ENCODE measurements at places on chromosomes 7 and 10.

GRCh38 chr10:6995341-6995740 is 415.3 kb upstream of the PRKCQ start:
- DNase-seq, result no peak

DNA sequence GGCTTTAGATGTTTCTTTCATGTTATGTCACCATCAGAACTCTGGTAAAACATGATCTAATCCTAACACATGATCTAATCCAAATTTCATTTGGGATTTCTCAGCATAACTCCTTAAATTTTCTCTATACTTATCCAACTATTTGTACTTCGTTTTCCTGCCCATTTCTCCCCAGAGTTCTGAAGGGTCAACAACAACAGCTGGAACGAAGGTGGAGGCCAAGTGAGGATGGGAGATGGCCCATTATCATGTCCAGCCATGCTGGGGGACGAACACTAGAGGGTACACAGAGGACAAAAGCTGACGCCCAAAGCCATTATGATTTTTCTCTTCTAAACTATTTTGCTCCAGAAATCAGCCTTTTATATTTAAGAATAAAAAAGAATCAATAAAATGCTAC is 185.4 kb downstream of the DOCK4 start:
- no peak for DNase-seq

DNA sequence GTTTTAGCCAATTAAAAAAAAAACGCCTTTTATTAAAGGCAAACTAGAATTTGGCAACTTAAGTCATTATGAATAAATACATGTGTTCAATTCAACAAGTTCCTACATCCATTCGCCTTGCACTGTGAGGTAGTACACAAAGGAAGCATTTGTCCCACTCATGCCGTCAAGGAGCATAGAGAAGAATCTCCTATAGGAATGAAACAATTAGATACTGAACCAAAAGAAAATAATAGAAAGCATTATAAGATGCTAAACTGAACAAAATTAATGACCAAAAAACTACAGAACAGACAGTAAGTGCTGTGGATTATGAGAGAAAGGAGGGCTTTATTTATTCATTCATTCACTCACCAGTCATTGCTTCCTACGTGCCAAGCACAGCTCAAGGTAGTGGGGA is 42.2 kb downstream of the SNX13 start:
- DNase-seq, result no peak

- DNase-seq, result no peak
Measured at GRCh38 chr7:135939261-135939812, 37.8 kb downstream of the MTPN start.

DNA sequence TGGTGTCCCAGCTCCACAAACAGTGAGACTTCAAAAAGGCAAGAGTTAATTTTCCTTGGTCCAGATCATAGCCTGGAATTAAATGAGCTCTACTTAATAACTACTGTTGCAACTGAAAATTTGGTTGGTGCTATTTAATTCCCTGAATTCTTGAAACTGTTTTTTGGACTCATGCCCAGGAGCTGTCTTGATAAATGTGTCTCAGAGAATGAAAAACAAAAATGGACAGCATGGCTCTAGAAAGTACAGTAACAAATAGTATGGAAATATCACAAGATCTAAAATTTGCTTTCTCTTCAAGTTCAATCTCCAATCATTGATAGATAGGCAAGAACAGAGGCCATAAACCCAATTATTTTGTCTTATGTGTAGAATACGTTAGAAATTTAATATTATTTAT is 42.5 kb downstream of the CCDC71L start:
- no peak for DNase-seq

- no peak for DNase-seq
Measured at GRCh38 chr10:59695637-59696036, 14.0 kb downstream of the SLC16A9 start.

DNA sequence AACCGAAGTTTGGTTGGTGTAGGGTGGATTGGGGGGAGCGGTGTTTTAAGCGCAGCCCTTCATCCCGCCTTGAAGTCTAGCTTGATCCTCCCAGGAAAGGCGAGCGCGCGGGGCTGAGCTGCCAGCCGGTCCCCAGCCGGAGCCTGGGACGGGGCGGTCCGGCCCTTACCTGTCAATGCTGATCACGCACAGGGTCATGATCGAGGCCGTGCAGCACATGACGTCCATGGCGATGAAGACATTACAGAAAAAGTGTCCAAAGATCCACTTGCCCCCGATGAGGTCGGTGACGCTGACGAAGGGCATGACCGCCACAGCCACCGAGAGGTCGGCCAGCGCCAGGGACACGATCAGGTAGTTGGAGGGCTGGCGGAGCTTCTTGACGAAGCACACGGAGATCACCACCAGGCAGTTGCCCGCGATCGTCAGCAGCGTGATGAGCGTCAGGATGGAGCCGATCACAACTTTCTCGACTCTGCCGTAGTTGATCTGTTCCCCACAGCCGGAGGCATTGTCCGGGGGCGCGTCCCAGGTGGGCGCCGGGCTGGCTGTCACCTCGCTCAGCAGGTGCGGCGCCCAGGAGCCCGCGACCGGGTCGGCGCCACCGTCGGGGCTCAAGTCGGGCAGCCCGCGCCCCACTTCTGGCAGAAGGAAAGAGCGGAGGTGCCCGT is 740 bp downstream of the HTR7 start:
- DNase-seq, result no peak

DNA sequence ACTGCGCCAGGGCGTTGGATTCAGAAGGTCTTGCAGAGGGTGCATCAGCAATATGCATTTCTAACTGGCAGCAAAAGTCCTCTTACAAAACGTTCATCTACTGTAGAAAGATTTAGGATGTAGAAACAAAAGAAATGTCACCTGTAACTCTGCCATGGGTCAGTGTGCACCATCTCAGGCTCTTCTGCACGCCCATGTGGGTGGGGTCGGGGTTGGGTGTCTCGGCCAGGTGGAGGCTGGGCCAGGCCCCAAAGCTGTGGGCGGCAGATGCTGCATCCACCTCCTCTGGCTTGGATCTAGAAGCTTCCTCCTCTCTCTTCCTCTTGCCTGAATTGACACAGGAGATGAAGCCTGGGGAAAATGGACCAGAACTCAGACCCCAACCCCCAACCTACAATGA is 111.3 kb upstream of the PPP2R2D start:
- no peak for DNase-seq

DNA sequence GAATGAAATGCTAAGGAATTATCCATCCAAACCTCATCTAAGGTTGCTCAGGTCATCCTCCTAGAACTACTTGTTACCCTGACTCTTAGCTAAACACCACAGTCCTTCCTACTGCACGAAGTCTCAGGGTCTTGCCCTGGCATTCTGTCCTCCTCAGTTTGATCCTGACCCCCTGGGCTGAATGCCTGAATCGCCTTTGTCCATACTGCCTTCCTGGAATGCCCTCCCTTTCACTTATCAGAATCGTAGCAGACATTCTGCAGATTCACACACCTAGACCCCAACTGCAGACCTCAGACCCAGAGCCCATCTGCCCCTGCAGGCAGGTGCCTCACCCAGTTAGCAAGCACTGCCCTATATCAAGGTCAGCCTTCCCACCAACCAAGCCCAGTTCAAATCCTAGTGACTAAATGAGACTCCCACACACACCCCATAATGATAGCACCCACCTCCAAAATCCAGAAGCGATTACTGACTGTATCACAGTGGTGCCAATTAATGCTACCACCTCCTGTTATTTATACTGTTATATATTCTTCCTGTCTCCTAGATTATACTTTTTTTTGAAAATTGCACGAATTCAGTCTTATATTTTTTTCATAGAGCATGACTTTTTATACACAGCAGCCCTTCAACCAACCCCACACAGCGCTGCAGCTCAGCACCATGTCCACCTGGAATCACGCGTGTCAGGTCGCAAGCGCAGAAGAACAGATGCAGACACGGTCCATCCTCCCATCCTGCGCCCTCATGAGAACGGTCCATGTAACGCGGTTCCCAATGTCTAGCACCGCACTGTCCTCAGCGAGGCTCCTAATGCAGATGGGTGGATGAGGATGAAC is 3.7 kb downstream of the PARD3 start:
- no peak for DNase-seq

DNA sequence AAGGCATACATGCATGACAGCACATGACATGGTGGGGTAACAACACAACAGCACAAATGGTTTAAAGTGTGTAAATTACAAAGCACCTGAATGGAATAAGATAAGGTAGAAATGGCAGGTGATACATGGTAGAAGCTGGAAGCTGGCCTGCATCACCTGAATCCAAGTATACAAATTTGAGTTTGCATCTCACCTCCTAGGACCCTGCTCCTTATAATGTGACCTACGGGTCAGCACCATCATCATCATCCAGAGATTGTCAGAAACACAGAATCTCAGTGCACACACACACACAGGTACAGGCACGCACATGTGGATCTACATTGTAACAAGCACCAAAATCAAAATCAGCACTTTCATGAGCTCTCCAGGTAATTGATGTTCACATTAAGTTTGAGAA is 1048.2 kb upstream of the AUTS2 start:
- DNase-seq, result no peak

DNA sequence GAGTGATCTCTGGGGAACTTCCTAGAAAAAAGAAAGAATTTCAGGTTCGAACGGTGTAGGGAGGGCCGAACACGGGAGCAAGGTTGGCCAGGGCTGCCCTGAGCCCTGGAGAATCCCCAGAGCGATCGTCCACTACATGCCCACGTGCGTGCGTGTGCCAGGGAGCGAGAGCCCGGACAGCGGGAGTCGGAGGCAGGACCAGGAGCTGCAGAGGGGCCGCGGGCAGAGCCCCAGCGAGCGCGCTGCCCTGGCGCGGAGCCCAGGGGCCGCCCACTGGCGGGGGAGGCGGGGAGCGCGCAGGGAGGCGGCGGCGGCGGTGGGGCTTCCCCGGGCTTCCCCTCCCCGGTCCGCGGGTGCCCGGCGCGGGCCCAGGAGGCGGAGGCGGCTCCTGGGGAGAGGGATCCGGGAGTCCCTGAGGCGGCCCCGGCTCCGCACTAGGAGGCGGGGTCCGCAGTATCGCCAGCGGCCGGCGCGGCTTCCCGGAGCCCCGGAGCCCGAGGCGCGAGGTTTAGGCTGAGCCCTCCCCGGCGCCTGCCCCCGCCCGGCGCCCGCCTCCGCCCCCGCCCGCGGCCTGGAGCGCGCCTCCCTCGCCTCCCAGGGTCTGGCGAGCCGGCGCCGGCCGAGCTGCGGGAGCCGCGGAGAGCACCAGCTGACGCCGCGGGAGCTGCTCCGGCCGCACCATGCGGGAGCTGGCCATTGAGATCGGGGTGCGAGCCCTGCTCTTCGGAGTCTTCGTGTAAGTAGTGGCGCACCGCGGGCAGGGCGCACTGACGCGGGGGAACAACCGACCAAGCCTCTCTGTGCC is at the start of gene PLPP4:
TSS of gene PLPP4 (plus strand) at position 602 of the 805 bp plus-strand sequence. CDS start at position 681, 79 bp downstream.
- peak; percentile 79 for DNase-seq

DNA sequence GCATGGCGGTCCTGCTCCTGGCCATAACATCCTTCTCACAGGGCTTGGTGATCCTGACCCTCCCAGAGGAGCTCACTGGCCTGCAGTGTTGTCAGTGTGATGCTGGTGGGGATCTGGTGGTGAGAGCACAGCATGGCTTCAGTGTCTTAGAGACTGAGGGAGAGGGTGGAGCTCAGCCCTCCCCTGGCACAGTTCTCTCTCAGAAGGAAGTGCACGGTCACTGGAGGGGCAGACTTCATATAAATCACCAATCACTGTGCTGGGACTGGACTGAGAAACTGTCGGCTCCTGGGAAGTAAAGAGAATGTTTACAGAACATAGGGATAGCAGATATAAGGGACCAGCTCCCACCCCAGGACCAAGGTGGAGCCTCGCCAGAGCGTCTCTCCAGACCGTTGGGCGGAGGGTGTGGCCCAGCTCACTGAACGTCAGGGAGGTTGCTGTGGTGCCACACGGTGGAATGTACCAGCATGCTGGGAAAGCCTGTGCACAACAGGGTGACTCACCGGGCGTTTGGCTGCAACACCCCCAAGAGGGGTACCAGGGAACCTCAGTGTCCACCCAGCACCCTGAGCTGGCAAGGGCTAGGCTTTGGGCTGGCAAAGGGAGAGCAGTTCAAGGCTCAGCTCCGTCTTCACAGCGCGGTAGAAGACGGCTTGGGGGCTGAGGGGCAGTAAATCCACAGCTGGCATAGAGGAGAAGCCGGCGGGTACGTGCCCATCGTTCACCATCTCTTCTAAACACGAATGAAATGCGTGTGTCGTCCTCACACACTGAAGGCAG is 8.8 kb upstream of the GET4 start:
- no peak for DNase-seq

GRCh38 chr7:11604505-11604904 is 227.5 kb downstream of the THSD7A start:
- DNase-seq, result no peak

- no peak for DNase-seq
Measured at GRCh38 chr10:71005337-71006305, 117.3 kb upstream of the PCBD1 start.

DNA sequence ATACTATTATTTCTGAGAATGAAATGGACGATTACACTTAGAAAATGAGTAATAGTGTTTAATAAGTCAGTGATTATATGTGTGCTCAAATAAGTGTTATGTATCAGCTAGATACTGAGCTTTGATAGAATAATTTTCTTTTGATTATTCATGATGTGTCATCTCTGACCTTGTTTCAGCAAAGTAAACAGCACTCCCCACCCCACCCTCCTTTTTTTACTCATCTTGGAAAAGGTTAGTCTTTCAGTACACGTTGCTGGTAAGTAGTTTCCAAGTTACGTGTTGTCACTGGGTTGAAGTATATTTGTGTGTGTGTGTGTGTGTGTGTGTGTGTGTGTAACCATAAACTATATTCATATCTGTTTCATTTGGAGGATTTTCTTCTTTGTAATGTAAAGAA is 84.1 kb downstream of the GNAI1 start:
- no peak for DNase-seq

GRCh38 chr10:103839872-103840739 is 15.3 kb downstream of the SH3PXD2A start:
- no peak for DNase-seq

GRCh38 chr7:138105221-138105620 is 29.0 kb downstream of the AKR1D1 start:
- no peak for DNase-seq

- DNase-seq, result no peak
Measured at GRCh38 chr7:129646369-129647021, 35.0 kb downstream of the NRF1 start.

DNA sequence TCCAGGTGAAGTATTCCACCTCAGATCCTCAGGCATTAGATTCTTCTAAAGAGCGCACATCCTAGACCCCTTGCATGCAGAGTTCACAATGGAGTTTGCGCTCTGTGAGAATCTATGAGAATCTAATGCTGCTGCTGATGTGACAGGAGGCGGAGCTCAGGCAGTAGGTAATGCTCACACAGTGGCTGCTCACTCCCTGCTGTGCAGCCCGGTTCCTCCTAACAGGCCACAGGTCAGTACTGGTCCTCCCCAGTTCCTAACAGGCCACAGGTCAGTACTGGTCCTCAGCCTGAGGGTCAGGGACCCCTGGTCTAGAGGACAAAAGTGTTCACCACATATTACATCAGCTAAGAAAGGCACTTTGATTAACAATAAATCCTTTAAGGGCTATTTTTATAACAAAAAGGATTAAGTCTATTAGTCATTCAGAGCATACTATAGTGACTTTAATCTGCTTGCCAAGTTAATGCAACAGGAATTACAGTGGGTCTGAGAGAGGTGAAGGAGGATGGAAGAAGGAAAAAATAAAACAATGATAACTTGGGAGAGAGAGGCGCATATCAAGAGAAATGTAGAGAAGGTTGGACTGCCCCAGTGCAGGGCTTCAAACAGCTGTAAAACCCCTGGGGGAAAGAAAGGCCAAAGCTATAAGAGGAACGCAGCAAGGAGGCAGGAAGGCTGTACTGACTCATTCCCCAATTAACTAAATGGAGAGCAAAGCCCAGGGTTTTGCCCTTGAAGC is 49.2 kb downstream of the CUL2 start:
- DNase-seq, result no peak
